ENCODE measurements at places on chromosomes 1 and 21.

- no peak for DNase-seq
Measured at GRCh38 chr1:78304761-78305160, 186.0 kb upstream of the PTGFR start.

GRCh38 chr1:8218351-8219092 lies 99.4 kb upstream of the SLC45A1 start:
- no peak for DNase-seq

DNA sequence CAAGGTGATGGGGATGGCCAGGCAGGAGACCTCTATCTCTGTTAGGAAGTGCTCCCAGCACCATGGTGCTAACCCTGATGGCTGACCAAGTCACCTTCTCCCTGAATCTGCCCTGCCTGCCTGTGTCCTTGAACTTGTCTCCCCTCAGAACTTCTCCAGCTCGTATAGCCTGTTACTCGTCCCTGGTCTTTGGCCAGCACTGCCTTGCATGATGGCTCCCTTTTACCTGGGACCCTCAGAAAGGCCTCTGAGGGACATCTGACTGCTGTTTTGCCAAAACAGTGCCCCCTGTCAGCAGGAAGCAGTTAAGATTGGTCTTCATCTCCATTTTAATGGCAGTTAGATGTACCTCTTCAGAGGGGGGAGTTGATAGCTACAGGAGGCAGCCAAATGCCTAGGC lies 148.3 kb downstream of the RHOU start:
- no peak for DNase-seq

GRCh38 chr1:53321776-53322602 lies 5.9 kb downstream of the LRP8 start:
- DNase-seq = no peak

GRCh38 chr1:210254298-210254697 lies 21.7 kb downstream of the SERTAD4 start:
- DNase-seq = no peak

DNA sequence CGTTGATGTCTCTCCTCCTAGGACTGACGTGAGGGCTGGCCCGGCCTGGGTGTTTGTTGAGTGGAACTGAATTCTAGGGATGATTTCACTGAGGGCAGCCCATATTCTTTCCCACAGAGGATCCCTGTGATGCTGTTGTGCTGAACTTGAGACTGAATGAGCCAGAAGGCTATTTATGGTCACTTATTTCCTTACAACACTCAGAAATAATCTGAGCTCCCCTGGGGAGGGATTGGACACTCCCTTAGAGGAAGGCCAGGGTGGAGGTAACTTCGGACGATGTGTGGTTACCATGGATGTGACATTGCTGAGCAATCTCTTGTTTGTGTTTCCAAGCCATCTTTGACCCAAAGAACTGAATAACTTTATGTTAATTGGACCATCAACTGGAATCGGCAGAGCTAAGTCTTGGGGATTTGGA lies 5.1 kb upstream of the TMCO4 start:
- no peak for DNase-seq

- DNase-seq = no peak
Measured at GRCh38 chr1:21705303-21705980, 36.3 kb upstream of the RAP1GAP start.

GRCh38 chr1:186519982-186520381 lies 59.1 kb upstream of the PDC start:
- DNase-seq = no peak

DNA sequence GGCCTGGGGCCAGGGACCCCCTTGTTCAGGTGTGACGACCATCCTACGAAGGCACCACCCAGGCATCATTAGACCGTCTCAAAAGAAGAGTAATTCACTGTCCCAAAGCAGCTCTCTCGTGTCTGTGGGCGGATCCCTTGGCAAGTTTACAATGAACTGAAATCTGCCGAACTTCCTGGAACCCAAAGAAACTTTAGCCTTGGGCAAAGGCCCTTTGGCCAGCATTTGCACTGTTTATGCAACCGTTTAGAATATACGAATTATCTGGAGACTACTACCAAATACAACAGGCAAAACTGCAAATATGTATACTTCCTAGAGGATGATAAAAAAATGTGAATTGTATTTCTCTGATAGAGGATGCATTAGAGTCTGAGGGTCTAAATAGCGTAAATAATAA lies 1.4 kb upstream of the SOD1 start:
- DNase-seq = no peak

GRCh38 chr1:39639305-39640130 lies at the start of gene HEYL:
HEYL (minus strand) TSS chr1:39639643; CDS start chr1:39639625, 18 bp downstream.
- no peak for DNase-seq

GRCh38 chr1:208177656-208178055 lies 66.5 kb downstream of the PLXNA2 start:
- no peak for DNase-seq

All from GM12864 (cell line).